ENCODE measurements at places on chromosomes 2 and 18.

DNA sequence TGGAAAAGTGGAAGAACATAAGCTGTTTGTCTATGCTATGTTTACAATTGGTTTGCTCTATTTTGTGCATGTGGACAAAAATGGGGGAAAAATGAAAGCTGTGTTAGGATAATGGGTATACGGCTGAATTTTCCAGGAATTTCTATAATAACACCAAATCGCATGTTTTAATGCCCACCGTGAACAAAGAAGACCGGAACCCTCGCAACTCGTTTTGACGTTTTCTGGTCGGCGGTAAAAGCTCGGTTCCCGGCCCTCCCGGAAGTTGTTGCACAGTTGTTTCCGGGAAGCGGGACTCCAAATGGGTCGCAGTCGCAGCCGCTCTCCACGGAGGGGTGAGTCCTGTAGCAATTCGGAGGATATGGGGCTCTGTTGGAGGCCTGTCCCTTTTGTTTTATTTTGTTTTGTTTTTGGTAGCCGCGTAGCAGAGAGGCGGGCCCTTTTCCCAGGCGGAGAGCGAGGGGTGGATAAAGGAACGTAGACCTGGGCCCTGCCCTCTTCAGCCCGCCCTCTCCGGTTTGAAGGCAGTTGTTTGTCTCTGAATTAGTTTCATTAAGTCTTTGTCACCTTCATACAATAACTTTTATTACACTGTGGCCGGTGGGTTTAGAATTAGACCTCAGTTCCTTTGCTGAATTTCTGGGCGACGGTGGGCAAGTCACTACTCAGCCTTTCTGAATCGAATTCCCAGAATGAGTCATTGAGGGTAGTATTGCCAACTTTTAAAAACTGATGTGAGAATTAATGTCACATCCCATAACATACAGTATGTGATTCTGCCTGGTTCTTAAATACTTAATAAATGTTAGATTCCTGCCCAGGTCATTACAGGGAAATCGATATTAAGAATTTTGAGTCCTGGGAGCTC is at the start of gene SNRNP27:
Gene SNRNP27 (plus strand): TSS at position 273 of the 868 bp plus-strand sequence. CDS start 29 bp downstream, at position 302.
- peak; percentile 85 for DNase-seq

- DNase-seq, result no peak
Observed at GRCh38 chr18:12313530-12314245, 5.6 kb downstream of the TUBB6 start.

- no peak for DNase-seq
Observed at GRCh38 chr18:75304678-75305557, 94.3 kb downstream of the TSHZ1 start.

GRCh38 chr18:49460976-49461601 is 644 bp upstream of the DYM start:
- peak; percentile 5 for DNase-seq

DNA sequence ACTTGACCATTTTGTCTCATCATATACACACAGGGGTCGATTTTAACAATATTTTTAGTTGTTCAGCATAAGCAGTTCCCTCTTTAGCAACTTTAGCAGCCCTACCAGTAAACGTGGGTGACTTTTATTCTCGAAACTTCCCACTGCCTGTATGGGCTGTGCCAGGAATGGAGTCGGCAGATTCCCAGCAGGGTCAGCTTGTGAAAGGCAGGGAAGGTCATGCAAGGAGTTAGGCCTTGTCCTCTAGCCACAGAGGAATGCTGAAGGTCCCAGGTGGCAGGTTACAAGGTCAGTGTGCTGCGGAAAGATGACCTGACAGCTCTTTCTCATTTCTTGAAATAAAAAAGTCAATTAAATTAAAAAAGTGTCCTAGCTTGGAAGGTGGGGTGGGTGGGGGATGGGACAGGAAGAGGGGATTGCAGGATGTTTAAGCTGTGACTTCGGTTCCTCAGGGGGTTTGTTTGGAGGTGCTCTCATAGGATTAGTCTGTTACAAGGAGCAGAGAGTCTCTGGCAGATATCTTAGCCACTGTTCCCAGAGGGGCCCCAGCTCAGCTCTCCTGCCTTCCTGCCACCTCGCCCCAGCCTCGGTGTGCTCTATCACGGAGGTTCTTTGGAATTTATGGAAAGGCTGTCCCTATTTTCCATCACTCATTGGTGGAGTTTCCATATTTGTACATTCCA is 21.4 kb downstream of the DRC1 start:
- DNase-seq, result no peak

- DNase-seq, result no peak
Observed at GRCh38 chr2:40177366-40177765, 274.5 kb downstream of the SLC8A1 start.

GRCh38 chr2:134233728-134234136 is 20.1 kb upstream of the MGAT5 start:
- DNase-seq, result no peak

DNA sequence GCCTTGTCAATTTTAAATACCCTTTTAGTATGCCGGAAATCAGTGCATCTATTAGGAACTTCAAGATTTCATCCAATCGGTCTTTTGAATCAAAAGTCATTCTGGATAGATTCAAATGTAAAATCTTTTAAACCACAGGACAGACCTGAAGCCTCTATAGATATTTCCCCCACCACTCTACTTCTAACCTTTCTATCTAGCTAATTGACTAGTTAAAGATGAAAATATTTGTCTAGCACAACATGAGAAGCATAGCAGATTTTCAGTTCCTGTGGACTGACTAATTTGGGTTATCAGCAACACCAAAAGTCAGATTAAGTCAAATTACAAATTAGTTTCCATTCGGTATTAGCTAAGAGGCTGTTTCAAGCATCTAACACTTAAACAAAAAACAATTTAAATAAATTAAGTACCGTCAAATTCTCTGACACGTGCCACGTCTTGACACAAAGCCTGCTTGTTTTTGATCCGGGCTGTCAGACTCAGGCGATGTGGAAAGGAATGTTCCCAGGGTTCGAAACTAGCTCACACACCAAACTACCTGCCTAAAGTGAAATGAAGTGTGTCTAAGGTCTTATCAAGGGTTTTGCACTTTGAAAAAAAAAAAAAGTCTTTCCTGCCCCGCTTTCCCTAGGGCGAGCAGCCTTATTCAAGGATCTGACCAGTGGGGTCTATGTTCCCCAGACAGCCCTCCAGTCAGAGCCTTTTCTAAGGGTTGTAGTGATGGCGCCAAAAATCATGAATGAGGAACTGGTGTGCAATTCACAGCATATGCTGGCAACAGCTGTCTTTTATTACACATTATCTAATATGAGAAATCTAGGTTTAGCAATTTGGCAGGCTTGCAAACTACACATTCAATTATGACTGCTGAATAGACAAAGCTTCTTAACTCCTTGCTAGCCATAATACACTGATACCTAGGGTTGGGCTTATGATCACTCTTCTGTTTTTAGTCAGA is 4.7 kb downstream of the CYTIP start:
- DNase-seq, result peak; percentile 57

DNA sequence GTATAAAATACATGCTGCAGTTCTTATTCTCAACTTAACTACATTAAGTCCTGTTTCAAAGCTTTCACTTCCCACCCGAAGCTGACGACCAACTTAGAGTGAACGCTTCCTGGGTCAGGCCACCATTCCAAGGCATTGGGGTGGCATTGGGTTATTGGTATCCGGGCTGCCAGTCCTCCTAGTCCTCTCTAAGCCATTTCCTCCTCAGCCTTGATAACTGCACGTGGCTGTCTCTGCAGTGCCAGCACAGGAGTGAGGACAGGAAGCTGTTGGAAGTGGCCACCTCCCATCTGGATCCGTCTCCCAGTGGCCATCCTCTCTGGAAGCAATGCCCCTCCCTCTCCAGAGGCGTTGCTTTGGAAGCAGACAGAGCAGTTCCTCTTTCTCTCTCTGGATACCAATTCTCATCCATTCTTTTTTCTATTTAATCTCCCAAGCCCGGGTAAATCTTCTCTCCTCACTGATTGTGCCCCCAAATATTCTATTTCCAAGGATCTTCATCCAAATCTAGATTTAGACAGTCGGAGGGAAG is 354.7 kb downstream of the EIPR1 start:
- no peak for DNase-seq
